Breast epithelium (tissue), 4 donors: ENCODE measurements at places on chromosomes 12 and 14. TPM values are rescaled to one million over a fixed set of nuclear protein-coding genes. Genes with fewer than 3 reads are reported as not detected.

DNA sequence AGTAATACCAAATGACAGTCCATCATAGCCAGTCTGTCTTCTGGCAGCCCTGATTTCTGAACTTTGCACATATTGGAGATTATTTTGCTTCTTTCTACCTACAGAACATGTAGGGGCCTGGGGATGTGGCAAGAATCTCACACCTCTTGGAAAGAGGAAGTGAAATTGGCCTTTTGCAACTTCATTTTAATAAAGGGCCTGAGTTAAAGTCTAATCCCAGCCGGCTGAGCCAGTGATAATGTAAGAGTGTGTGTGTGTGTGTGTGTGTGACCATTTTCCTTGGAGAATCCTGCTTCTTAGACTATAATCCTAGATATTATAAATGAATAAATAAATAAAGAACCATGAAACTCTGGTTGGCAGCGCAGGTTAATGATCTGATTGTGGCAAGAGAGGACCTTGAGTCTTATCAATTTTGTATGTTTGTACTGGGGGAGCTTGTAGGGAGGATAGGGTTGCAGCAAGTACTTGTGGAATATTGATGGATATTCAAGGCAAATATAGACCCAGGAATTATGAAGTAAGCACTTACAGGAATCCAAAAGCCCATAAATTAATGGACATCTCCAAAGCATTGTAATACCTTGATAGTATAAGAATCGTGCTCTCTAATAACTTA lies 233.2 kb upstream of the AMIGO2 start:
- DNase-seq, result no peak

DNA sequence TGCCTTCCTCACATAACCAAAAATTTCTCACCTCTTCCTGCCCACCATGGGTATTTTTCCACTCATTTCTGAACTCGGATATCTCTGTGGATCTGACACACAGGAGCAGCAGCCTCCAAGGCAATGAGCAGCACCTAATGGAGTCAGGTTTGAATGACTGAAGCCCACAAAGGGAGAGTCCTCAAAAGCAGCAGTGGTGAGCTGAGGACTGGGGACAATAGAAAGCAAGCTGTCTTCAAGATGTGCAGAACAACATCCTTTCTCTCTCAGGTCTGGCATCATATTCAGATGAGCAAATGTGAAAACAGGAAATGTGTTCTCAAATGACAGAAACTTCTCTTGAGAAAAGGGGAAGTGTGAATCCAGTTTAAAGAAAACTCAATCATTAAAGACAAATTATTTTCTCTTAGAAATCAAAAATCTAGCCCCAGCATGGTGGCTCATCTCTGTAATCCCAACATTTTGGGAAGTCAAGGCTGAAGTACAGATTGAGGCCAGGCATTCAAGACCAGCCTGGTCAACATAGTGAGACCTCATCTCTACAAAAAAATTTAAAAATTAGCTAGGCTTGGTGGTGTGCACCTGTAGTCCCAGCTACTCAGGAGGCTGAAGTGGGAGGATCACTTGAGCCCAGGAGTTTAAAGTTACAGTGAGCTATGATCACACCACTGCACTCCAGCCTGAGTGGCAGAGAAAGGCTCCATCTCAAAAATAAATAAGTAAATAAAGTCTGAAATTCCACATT lies 54.2 kb downstream of the C12orf42 start:
- DNase-seq, result no peak

- no peak for DNase-seq
Observed at GRCh38 chr12:65651060-65651459, 173.2 kb upstream of the HMGA2 start.

Gene MYF5
- not detected for total RNA-seq

Gene CTDSP2
- 175 TPM for total RNA-seq
